Activated T-helper 2 cell treated with anti-CD3 and anti-CD28 coated beads, Interferon-gamma antibody, Interleukin-2, Interleukin-4, amounts not matched to agents 10 μg/mL and 5 μg/mL and 100 μg/mL, durations not matched to agents 14 hours and 24 hours and 36 hours (primary cell): ENCODE measurements at places on chromosomes 11 and 22. TPM values are rescaled to one million over a fixed set of nuclear protein-coding genes. Genes with fewer than 3 reads are reported as not detected.

DNA sequence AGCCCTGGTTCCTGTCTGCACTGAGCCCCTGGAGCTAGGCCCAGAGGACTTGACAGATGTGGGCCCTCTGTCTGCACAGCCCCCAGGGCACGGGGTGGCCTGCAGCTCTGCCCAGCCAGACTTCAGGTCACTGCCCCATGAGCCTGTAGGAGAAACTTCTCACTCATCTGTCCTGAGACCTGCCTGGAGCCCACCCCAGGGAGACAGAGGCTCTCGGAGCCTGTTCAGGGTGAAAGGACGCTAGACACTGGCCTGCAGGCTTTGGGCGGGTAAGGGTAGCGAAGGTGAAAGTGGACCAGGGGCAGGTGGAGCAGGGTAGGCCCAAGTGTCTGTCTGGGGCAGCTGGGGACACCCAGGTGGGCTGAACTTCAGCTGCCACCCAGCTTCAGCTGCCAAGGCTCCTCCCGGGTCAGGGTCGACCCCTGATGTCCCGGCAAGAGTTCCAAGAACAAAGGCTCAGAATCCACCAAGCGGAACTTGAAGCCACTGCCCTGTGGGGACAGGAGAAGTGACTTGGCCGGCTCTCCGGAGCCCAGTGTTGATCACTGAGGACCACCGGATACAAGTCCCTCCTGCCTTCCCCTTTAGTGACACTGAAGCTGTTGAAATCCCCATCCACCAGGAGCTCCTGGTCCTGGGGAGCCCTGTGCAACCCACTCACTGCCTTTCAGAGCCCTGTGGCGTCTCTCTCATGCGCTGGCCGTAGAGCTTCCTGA, 90.3 kb downstream of the KCNQ1 start:
- no peak overlapping the region for H3K27ac ChIP-seq
- H3K36me3 ChIP-seq: no peaks in the 10 kb centered on the region
- no peak for DNase-seq
- H3K4me3 ChIP-seq: no peak overlapping the region
- H3K27me3 ChIP-seq: no peaks in the 10 kb centered on the region
- peaks cover 7% of the 10 kb centered on the region for H3K4me1 ChIP-seq

Gene PKNOX2
- total RNA-seq: not detected in 2 replicates

- no peak overlapping the region for H3K4me3 ChIP-seq
- DNase-seq: no peak
- peaks cover 7% of the 10 kb centered on the region for H3K4me1 ChIP-seq
Observed at GRCh38 chr22:29877620-29878019, 5.4 kb upstream of the MTMR3 start.

DNA sequence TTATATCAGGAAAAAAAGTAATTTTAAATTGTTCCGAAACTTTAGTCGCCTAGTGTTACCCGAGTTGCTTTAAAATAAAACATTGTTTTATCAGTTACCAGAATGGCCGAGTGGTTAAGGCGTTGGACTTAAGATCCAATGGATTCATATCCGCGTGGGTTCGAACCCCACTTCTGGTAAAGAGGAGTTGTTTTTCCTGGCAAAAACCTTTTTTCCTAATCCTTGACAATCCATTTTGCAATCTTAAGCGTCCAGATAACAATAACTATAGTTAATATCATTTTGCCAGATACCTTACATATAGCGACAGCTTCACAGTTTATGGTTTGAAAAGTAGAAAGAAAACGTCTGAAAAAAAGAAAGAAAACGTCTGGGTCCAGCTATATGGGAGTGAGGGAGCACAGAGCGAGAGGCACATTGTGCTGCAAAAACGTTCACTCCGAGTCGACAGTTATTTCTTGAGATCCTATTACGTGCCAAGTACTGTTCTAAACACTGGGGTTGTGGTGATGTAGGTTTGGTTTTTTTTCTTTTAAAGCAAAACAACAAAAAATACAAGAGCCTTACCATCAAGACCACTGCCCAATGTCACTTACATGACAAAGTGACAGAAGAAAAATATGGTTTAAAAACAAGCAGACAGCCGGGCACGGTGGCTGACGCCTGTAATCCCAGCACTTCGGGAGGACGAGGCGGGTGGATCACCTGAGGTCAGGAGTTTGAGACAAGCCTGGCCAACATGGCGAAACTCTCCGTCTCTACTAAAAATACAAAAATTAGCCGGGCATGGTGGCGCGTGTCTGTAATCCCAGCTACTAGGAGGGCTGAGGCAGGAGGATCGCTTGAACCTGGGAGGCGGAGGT, 40.6 kb downstream of the OR4D9 start:
- H3K36me3 ChIP-seq: no peaks in the 10 kb centered on the region
- H3K4me3 ChIP-seq: peak overlapping the region; percentile 89
- DNase-seq: no peak
- H3K4me1 ChIP-seq: peaks cover 37% of the 10 kb centered on the region
- H3K27me3 ChIP-seq: peaks cover 4% of the 10 kb centered on the region

DNA sequence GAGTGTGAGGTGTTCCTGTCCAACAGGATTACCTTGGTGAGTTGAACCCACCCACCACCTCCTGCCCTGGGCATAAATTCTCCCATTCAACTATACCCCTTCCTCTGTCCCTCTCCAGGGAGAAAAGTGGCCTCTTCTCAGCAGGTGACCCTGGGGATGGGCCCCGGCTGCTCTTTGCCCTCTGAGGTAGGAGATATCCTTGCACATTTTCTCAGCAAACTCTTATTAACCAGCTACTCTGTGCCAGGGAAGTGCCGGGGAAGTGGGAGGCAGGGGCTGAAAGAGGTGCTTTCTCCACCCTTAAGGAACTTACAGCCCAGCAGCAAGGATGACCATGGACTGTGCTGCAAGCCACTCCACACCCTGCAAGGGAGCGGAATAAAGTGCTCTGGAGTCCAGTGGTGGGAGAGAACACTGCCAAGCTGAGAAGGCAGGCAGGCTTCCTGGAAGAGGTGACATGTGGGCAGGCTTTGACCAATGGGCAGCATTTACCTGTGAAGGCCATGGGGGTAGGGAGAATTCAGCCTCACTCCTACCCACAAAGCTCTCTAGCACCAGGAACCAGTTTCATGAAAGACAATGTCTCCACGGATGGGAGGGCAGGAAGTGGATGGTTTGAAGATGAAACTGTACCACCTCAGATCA, 21.9 kb upstream of the OAF start:
- H3K4me3 ChIP-seq: no peak overlapping the region
- no peak overlapping the region for H3K27ac ChIP-seq
- DNase-seq: no peak
- peaks cover 12% of the 10 kb centered on the region for H3K4me1 ChIP-seq
- no peaks in the 10 kb centered on the region for H3K36me3 ChIP-seq

Gene MAPK11
- 19.0 and 20.9 TPM in 2 replicates for total RNA-seq

Gene SPDYC
- total RNA-seq: not detected in 2 replicates

Gene SPI1
- 0.11 TPM in 1 of 2 replicates, not detected in the other for total RNA-seq

Gene AIFM3
- 0.23 and 0.30 TPM in 2 replicates for total RNA-seq

GRCh38 chr11:128492903-128493569, 94.3 kb downstream of the ETS1 start:
- no peaks in the 10 kb centered on the region for H3K27me3 ChIP-seq
- H3K4me3 ChIP-seq: peak overlapping the region; percentile 68
- peak overlapping the region; percentile 92 for H3K27ac ChIP-seq
- DNase-seq: no peak

GRCh38 chr11:13276454-13276831, 1.1 kb upstream of the BMAL1 start:
- H3K36me3 ChIP-seq: peaks cover 16% of the 10 kb centered on the region
- H3K27me3 ChIP-seq: peaks cover 63% of the 10 kb centered on the region
- no peak for DNase-seq
- peak overlapping the region; percentile 25 for H3K27ac ChIP-seq

DNA sequence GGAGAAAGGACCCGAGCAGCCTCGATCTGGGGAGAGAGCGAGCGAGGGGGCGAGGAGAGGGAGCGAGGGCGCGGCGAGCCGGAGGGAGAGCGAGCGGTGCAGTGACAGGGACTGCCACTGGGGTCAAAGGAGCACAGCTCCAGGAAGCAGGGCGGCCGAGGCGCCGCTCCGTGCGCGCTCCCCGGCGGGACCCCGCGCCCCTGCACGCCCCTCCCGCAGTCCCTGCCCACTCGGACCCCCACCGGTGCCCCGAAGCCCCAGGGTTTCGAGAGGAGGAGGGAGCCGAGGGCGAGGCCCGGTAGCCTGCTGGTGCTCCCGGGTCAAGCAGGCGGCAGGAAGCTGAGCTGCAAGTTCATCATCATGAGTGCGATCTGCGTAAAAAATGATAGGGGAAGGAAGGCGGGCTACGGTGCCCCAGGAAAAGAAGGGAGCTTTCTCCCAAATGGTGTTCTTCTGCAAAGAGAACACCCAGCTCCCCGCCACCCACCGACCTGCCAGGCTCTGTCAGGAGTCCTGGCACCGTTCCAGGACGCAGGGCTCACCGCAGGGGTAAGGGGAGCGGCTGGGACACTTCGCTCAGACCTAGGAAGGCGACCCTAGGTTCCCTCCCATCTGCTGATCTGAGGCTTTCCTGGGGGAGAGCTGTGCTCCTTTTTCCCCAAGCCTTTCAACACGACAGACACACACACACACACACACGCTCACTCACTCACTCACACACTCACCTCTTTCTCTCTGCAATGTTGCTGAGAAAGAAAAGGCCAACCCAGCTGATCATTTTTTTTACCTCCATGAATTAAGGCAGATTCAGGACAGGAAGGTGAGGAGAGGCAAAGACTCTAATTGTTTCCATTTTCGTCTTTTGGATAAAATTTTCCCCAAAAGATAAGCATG, at the start of gene MPPED2:
TSS of gene MPPED2 (minus strand) at position 103 of the 894 bp plus-strand sequence. CDS start 5,980 bp downstream, outside the sequence.
- no peak within 1 kb of the TSS for H3K27ac ChIP-seq
- peaks cover 4% of the 10 kb centered on the region for H3K4me1 ChIP-seq
- DNase-seq: peak; percentile 15
- H3K27me3 ChIP-seq: peaks cover 58% of the 10 kb centered on the region
- H3K36me3 ChIP-seq: no peaks in the 10 kb centered on the region

GRCh38 chr11:65685981-65686380, 23.3 kb upstream of the RELA start:
- H3K4me1 ChIP-seq: no peaks in the 10 kb centered on the region
- no peak overlapping the region for H3K4me3 ChIP-seq
- H3K36me3 ChIP-seq: no peaks in the 10 kb centered on the region
- DNase-seq: no peak
- peaks cover 12% of the 10 kb centered on the region for H3K27me3 ChIP-seq
- H3K27ac ChIP-seq: no peak overlapping the region

Gene KRTAP5-7
- 0.21 TPM in 1 of 2 replicates, not detected in the other for total RNA-seq

DNA sequence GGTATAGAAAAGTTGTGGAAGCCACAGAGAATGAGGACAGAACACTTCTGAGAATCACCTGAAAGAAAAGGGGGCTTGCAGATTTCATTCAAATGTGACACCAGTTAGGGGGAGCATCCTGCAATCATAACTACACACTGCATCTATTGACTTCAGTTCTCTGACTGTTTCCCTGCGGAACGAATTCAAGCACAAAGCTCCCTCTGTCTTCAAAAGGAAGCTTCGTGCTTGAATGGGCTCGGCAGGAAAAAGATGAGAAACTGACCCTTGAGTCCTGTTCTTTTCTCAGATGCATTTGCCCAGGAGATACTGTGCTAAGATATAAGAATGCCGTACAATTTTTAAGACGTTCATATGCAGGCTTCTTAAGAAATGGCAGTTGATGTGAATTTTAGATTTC, 2000.4 kb upstream of the RAG2 start:
- no peaks in the 10 kb centered on the region for H3K27me3 ChIP-seq
- no peak overlapping the region for H3K27ac ChIP-seq
- DNase-seq: no peak
- no peaks in the 10 kb centered on the region for H3K36me3 ChIP-seq
- H3K4me1 ChIP-seq: no peaks in the 10 kb centered on the region
- no peak overlapping the region for H3K4me3 ChIP-seq

DNA sequence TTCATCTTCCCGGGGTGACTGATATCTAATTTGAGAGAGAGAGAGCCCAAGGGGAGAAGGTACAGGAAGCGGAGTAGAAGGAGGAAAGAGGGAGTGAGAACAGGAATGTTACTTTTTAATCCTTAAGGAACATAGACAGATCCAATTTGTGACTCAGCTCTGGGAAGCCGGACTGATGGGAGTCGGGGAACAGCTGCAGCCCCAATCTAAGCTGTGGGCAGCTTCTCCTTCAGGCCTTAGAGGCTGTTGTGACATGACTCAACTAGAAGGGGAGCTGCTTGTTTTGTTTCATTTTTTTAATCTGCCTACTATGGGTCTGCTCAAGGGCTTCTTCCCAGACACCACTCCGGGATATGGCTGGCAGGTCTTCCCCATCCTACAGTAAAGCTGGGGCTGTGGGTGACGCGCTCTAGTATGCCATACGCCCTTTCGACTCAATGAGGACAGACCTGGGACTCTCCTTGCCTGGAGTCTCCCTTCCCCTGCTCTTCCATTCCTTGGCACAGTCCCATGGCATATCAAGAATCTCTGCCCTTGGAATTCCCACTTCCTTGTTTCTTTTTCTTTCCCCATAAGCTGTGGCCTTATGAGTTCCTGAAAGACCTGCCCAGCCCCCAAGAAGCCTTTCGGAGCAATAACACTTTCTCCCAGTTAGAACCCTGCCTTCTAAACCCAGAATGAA, 103.3 kb upstream of the AKIP1 start:
- H3K4me3 ChIP-seq: no peak overlapping the region
- H3K27ac ChIP-seq: no peak overlapping the region
- H3K4me1 ChIP-seq: peaks cover 5% of the 10 kb centered on the region
- H3K27me3 ChIP-seq: peaks cover 22% of the 10 kb centered on the region

Gene NAALADL1
- 11.9 and 14.6 TPM in 2 replicates for total RNA-seq

DNA sequence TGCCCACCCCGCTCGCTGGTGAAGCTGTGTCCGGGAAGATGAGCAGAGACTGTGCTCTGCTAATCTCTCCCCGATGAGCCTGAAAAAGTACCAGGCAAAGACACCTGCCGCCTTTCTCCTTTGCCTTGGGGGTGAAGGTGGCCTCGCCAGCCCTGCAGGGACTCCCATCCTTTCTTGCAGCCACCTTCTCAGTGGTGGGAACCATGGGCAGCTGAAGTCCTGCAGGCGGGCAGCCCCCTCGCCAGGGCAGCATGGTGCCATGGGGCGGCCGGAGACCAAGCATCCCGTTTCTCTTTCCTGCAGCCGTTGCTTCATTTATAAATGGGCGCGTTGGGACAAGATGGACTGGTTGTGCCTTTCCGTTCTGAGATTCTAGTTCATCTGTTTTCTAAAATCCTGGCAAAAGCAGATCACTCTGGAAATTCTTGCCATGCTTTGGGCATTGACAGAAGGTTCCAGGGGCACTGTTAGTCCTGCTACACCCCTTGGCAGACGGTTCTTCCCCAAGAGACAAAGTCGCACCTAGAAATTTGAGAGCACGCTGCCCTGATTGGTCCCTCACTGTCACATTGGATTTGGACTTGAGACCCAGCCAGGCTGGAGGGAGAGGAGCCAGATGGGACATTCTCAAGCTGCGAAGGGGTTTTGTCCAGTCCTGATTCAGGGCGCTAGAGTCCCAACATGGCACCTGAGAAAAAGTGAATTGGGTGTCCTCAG, 7.5 kb downstream of the CTTN start:
- DNase-seq: no peak
- H3K4me3 ChIP-seq: no peak overlapping the region
- H3K4me1 ChIP-seq: peaks cover 8% of the 10 kb centered on the region
- no peak overlapping the region for H3K27ac ChIP-seq

Gene INPPL1
- 176 TPM in 2 replicates for total RNA-seq

Gene UVRAG
- total RNA-seq: 23.3 and 23.5 TPM in 2 replicates

GRCh38 chr22:46150655-46151477, 540 bp downstream of the PPARA start:
- DNase-seq: peak; percentile 47
- no peak overlapping the region for H3K27ac ChIP-seq
- peaks cover 33% of the 10 kb centered on the region for H3K27me3 ChIP-seq
- peak overlapping the region; percentile 77 for H3K4me3 ChIP-seq

- peaks cover 5% of the 10 kb centered on the region for H3K36me3 ChIP-seq
- no peak overlapping the region for H3K4me3 ChIP-seq
- H3K27ac ChIP-seq: no peak overlapping the region
- peaks cover 26% of the 10 kb centered on the region for H3K4me1 ChIP-seq
- H3K27me3 ChIP-seq: no peaks in the 10 kb centered on the region
- DNase-seq: no peak
Observed at GRCh38 chr22:42994917-42995562, 19.9 kb downstream of the PACSIN2 start.

Gene LRRC56
- 1.3 and 2.2 TPM in 2 replicates for total RNA-seq
